Stimulated activated CD4-positive, alpha-beta T cell treated with anti-CD3 and anti-CD28 coated beads, Interleukin-15, amount 100 ng/mL, for 1 hour (primary cell): ENCODE measurements at places on chromosomes 13 and 19.

GRCh38 chr13:50421473-50422130 is 406.4 kb downstream of the KCNRG start:
- DNase-seq, result no peak

- DNase-seq, result no peak
Observed at GRCh38 chr19:4582980-4583842, 23.7 kb upstream of the SEMA6B start.

GRCh38 chr13:24135674-24136300 is 24.7 kb upstream of the SPATA13 start:
- no peak for DNase-seq

GRCh38 chr13:112760435-112760834 is 70.6 kb downstream of the ATP11A start:
- no peak for DNase-seq

- DNase-seq, result no peak
Observed at GRCh38 chr19:1425102-1425837, 12.9 kb upstream of the RPS15 start.

DNA sequence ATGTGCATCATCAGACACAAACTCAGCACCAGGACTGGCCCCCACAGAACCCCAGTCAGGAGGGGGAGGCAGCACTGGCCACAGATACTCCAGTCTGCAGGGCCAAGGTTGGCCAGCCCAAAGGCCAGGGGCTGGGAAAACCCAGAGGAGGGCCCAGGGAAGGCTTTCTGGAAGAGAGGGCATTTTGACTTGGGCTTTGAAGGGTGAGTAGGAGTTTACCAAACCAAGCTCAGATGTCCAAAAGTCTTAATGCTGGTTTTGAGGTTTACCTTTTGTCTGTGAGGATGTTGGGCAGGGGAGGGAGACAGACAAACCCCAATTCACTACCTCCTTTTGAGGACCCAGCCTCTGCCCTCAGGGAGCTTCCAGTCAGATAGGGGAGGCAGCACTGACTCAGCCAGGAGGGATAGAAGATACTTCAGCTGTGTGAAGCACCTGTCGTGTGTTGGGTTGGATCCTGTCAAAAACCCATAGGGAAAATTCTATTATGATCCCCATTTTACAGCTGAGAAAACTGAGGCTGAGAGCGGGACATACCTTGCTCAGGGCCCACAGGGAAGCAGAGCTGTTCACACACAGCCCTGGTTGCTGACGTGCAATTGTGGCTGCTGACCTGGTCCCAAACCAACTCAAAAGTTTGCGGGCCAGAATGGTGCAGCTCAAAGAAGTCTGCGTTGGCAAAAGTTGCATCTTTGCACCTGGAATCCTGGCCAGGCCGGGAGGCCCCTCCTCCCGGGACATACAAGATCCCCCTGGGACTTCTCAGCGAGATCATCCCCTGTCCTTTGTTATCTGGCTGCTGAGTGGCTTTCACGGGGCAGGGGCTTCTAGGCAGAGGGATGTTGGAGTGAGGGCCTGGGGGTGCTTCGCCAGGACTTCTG is 13.1 kb downstream of the CILP2 start:
- no peak for DNase-seq

DNA sequence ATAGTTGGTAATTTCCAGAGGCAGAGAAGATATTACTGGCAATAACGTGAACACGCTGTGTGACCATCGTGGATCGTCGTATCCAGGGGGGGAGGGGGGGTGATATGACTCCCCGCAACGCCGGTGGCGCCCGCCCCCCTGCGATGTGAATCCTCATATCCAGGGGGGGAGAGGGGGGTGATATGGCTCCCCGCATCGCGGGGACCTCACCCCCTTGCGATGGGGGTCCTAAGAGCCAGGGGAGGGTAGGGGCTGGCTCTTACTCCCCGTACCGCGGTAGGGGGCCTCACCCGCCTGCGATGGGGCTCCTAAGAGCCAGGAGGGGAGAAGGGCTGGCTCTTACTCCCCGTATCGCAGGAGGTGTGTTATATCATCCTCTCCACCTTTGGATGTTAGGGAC is 31.3 kb upstream of the RGCC start:
- no peak for DNase-seq

DNA sequence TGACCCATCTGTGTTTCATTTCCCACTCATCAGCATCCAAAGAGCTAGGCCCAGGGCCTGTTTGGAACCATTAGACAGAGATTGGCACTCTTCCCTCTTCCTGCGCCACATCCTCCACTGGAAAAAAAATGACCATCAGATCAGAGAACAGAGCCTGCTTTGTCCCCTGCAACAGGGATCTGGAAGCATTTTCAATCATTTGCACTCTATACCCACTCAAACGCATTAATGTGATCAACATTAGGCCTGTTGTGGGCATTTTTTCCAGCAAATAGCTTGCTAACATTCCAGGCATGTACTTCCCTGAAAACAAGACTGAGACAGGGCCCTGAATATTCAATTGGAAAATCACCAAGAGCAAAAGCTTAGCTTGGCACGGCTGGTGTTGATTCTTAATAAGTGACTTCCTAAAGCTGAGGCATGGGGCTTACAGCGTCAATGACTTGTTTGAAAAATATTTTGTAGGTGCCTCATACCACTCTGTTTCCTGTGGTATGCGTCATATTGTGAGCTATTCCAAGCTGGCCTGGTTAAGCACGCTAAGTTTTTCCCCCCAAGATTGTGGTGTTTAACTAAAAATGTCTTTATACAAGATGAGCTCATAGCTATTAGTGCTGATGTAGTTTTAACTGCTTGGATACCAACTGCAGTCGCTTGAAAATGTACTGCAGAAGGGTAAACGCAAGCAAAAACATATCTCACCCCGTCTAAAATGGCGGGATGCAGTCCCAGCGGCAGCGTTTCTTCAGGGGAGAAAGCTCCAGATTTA is 404.4 kb downstream of the SPRY2 start:
- DNase-seq, result no peak

GRCh38 chr13:102395939-102396338 is 5.9 kb downstream of the FGF14 start:
- DNase-seq, result no peak

DNA sequence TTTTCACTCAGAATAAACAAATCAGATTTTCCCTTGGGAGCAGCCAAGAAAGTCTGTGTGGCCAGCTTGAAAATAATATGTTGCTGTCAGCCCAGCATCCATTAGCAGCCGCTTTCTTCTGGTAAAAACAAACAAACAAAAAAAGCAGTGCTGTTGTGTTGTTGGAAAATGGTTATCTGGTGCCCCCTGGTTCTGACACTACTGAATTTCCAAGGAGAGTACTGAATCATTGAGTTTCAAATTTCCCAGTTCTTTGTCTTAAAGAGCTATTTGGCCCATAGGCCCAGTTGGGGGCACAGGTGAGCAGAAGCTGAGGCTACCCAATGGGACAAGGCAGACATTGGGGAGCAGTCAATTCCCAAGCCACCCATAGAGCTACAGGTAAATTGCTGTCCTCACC is 995.9 kb downstream of the UQCRFS1 start:
- DNase-seq, result no peak

- no peak for DNase-seq
Observed at GRCh38 chr19:3606174-3606689, 443 bp downstream of the TBXA2R start.

DNA sequence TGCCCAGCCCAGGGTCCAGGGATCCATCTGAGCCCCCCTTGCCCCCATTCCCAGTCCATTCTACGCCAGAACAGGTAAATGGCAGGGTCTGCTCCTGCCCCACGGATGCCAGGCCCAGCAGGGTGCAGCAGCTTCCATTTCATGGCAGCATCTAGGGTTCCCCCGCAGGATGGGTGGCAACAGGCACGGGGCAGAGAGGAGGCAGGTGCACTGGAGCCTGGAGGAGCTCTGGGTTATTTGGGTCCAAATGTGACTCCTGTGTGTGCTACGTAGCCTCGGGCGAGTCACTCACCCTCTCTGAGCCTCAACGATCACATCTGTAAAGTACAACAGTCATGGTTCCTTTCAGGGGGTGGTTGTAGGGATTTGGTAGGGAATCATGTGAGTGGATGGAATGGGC is 27.4 kb downstream of the IL12RB1 start:
- DNase-seq, result no peak

- no peak for DNase-seq
Observed at GRCh38 chr19:11566164-11566563, 7.1 kb upstream of the ELOF1 start.

DNA sequence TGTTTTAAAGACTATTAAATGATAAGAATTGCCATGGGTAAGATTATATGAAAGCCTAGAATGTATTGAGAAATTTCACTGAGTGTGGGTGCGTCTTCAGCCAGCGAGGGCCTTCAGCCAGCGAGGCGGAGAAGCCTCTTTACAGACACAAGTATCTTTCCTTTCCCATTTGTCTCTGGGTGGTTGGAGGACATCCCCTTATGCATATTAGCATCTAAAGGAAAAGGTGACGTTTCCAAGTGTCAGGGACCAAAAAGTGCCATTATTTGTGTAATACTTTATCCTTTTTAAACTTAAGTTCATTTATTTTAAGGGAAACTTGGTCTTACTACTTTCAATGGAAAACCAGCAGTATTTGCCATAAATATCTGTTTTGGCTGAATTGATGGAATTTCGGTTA is 22.2 kb downstream of the SMARCA4 start:
- DNase-seq, result no peak

GRCh38 chr13:32811297-32811800 is 204.9 kb upstream of the KL start:
- DNase-seq, result no peak

- DNase-seq, result no peak
Observed at GRCh38 chr13:54078271-54078870, 1049.8 kb downstream of the OLFM4 start.

- DNase-seq, result peak; percentile 28
Observed at GRCh38 chr19:55082020-55082851, 6.6 kb downstream of the EPS8L1 start.

DNA sequence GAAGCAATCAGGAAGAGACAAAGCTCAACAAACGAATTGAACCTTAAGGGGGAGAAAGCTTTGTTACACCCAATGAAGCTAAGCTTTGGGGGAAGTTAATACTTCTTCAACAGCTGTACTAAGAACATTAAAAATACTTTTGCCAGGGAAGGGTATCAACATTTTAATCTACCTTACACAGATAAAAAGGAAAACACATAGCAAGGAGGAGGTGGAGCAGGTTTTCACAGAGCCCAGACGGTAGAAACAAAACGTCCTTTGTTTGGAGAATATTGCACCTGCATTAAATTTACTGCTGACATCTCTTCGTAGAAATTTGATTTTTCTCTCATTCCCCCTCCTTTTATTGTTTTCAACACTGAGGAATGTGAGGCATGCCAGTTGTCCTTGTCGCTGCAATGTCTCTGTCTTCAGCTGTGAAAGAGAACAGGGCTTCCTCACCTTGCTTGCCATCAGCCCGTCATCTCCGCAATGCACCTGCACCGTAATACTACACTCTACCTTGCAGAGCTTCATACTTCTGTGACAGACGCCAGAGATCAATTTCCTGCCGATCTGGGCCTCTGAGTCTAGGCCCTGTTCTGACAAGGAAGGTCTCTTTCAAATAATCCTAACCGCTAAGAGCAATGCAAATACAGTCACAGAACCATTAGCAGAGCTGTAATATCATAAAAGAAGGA is 270.8 kb downstream of the SPRY2 start:
- no peak for DNase-seq

DNA sequence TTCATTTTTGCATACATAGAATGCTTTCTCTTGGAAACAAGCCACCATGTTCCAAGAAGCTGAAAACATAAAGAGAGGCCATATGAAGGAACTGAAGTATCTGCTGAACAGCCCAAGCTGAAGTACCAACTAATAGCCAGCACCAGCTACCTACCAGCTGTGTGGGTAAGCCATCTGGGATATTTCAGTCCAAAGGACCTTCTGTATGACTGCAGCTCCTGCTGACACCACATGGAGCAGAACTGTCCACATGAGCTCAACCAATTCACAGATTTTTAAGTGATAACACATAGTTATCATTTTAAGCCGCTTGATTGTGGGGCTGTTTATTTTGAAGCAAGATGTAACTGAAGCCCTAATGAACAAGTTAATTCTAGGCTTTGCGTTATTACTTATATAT is 621.1 kb upstream of the KLHL1 start:
- no peak for DNase-seq

GRCh38 chr19:41783612-41784011 is 12.8 kb upstream of the CEACAM3 start:
- no peak for DNase-seq

DNA sequence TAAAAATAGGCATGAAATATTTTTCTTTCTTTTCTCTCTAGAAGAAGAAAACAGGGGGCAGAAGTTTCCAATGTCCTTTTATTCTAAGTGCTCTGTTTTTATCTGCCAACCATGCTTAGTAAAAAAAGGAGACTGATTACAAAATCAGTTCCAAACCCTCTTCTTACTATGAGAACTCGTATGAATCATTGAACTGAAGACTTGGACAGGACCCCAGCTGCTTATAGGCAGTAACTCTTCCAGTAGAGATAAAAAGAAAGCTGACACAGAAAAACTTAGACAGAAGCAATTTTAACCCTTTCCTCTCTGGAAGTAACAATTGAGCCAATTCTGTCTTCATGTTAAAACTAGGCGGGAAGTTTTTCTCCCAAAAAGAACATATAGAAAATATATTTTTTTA is 24.5 kb upstream of the FREM2 start:
- DNase-seq, result no peak

DNA sequence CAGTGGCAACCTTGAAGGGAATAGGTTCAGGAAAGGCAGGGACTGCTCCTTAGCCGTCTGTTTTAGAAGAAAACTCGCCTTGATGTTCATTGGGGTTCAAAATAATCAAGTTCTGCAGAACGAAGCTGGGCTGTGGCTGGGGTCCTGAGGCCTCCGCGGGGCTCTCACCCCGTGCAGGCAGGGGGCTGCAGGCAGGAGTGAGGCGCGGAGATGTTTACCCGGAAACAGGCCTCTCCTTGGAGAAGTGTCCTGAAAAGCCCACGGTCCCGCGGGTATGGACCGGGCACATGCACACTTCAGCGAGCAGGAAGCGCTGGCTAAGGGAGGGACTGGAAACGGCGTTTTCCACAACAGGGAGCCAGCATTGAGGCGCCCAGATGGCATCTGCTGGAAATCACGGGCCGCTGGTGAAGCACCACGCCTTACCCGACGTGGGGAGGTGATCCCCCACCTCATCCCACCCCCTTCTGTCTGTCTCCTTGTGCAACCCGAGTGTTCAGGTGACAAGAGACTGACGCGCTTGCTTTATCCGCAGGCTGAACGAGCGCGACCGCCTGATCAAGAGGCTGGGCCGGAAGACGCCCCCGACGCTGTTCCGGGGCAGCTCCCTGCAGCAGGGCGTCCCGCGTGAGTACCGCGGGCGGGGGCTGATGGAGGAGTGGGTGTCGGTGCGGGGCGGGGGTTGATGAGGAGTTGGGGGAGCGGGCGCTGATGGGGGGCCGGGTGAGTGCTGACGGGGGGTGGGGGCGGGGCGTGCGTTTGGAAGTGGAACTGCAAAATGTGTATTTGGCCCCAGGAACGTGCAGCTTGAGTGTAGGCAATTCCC is 39.6 kb downstream of the SHISA2 start:
- DNase-seq, result peak; percentile 24

- DNase-seq, result no peak
Observed at GRCh38 chr13:61779456-61779855, 363.8 kb upstream of the PCDH20 start.
